Cerebellar cortex (tissue), 1 donor: ENCODE measurements at places on chromosomes 1 and 21.
A peak's percentile ranks its signal among the peaks of the same experiment; 100 is the strongest.

GRCh38 chr1:199357599-199357998, 669.9 kb upstream of the NR5A2 start:
- no peak for DNase-seq

GRCh38 chr1:114632427-114632826, 37.4 kb downstream of the DENND2C start:
- DNase-seq: no peak

- no peak for DNase-seq
Measured at GRCh38 chr1:212396638-212397037, 18.0 kb downstream of the PACC1 start.

DNA sequence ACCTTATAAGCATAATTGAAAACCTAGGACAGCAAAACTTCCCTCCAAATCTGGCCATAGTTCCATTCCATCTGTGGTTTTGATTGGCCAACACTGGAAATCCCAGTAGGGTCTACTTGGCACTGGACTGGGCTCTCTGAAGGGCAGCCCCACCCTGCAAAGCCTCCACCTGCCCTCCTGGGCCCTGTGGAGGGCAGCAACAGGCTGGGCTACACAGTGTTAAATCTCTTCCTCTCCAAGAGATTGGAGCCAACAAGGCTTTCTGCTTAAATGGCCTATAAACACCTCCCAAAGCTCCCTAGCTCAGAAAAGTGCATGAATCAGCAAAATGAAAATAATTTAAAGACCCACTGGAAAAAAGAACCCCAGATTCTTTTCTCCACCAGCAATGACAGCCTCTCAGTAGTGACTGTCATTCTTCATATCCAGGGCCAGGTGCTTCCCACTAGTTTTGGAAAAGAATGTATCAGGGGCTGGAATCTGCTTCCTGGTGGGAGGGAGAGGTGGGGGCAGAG, 58.5 kb downstream of the BEND5 start:
- no peak for DNase-seq

DNA sequence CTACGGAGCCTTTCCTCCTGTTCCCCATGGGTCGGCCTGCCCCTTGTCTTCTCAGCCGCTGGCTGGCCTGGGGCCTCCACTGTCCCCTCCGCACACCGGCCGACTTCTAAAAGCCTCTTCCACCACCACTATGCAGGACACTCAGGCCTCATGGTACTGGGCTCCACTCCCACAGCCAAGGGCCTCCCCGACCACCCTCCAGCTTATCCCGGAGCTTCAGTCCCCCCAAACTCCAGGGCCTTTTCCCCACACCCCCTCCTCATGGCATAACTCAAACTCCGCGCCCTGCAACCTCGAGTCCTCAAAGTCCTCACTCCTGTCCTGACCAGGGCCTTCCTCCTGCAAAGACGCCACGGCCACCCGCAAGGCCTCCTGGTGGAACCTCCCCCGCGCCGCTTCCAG, 2.0 kb downstream of the LRRC41 start:
- no peak for DNase-seq

DNA sequence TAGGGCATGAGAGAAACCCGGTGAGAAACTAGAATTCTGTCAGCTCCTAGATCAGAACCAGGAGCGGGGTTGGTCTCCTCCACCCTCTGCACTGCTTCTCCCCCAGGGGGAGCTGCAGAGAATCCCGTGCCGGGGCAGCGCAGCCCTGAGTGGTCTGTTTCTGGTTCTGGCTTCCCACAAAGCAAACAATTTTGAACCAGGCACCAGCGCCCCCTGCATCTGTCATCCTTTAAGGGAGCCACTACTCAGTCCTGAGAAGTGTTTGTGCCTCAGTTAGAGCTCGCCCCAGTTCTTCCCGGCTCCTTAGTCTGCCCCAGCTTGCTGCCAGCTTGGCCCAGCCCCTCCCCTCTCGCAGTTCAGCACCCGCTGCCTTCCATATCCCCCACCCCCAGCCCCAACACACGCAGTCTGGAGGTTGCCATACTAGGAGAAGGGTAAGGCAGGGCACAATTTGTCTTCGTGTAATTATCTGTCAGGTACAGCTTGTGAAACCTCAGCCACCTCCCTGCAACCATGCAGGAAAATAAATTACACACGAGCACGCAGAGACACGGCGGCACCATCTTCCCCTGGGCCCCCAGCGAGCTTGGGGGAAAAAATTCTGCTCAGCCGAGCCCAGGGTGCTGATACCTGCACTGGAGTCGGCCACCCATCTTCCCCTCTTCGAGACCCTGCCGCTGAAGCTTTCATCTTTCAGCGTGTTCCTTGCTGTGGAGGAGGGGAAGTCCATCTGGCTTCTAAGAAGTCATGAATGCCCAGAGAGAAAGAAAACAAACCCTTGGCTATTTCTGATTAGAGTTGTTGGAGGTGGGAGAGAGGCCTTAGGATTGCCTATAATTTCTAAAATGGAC, 62.6 kb upstream of the CD1D start:
- peak; percentile 40 for DNase-seq

- no peak for DNase-seq
Measured at GRCh38 chr1:178477841-178478240, 18.9 kb downstream of the CLEC20A start.

GRCh38 chr1:57172040-57172439, 206.2 kb upstream of the C8B start:
- DNase-seq: no peak

- peak; percentile 39 for DNase-seq
Measured at GRCh38 chr1:4655674-4656532, 1.5 kb downstream of the AJAP1 start.

DNA sequence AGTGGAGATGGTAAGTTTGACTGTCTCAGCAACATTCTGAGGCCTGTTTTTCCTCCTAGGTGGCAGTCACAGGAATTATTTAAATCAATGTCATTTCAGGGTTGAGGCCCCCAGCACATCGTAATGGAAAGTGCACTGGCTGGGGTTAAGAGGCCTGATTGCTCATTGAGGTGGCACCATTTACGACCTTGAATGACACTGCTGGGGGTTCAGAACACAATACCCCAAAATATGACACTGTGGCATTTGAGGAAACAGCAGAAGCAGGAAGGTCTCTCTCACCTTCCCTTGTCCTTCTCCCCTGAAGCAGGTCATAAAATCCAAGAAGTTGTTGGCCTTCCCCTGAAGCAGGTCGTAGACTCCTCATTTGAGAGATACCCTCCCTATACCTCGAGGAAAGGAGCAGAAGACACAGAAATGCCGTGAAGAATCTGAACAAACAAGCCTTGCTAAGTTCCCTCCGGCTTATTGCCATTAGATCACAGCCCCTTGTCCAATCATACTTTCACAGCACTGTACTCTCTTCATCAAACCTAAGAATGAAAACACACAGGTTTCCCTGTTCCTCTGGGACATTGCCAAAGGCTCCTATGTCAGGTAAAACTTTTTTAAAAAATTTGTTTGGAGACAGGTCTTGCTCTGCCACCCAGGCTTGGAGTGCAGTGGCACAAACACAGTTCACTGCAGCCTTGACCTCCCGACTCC, 71.3 kb downstream of the S1PR1 start:
- DNase-seq: no peak

DNA sequence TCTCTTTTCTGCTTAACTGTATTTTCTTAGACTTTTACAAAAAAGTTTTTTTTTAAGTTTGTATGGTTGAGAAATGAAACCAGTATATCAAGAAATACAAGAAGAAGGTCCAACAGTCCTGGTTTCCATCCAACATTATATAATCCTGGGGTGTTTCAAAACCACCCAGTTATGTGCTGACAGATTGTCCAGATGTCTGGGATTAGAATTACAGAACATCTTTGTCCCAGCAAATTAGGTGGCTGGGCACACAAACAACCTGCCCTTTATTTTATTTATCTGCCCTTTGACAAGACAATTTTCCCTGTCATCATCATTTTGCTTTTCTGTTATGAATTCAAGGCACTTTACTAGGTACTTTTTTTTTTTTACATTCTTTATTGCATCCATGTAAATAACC, 622.1 kb downstream of the PLPP3 start:
- no peak for DNase-seq

GRCh38 chr1:244118109-244118761, 67.2 kb downstream of the ZBTB18 start:
- DNase-seq: peak; percentile 59

DNA sequence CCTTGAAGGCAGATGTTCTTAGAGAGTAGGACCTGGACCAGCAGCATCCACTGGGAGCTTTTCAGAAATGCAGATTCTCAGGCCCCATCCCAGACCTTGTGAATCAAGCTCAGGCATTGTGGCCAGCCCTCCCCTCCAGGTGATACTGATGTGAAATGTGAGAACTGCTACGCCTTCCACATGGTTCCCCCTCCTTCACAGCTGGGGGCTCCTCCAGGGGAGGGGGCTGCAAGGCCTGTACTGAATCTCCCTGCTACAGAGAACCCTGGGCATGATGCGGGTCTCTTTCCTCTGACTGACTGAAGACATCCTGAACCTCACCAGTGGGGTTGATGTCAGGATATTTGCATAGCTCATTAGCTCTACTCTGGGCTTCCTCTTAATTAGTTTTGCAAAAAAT, 141.8 kb upstream of the CSF3R start:
- DNase-seq: no peak

DNA sequence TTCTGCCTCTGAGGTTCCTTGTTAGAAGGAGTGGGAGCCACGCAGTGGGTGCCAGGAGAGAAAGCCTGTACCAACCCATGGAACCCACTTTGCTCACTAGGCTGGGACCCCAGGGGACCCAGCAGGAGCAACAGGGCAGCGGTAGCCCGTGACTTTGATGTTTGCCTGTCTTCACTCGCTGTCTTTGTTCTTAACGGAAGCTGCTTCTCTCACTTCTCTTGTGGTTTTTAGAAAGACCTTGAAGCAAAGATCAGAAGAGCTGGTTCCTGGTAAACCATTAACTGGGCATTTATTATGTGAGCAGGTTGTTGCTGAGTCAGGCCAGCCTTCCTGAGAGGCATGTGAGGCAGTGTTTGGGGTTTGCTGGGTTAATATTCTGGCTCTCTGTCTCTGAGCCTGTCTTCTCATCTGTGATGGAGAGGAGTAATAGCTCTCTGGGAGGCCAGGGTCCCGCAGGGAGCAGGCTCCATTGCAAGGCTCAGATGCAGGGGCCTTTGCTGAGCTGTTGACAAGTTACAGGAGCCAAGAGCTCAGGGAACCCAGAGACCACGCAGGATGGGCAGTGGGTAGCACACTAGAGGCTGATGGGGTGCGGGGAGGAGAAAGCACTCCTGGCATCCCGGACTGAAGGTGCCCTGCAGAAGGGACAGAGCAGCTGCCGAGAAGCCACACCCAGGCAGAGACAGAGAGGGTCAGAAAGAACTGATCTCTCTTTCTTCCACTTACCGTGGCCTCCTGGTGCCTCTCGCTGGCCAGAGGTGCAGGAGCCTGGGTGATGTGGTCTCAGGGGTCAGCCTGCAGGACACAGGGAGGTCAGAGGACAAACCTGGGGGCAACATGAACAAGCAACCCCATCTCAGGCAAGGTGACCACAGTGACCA, 367.5 kb upstream of the C1orf174 start:
- no peak for DNase-seq

DNA sequence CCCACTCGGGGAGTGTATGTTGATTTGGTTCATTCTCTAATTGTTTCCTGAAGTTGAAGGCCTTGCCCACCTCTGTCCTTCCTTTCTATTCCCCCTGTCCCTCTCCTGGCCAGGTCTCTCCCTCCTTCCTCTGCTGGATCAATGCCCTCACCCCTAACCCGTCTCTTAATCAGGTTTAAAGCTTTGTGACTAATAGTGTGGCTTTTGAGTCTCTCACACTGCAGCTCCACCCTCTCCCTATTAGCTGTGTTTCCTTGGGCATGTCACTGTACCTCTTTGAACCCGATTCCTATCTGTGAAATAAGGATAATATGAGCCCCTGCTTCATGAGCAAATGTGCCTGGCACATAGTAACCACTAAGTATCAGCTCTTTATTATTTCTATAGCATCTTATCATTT, 20.5 kb downstream of the AHDC1 start:
- DNase-seq: no peak

- DNase-seq: no peak
Measured at GRCh38 chr1:225735252-225736149, 42.1 kb upstream of the SRP9 start.

- DNase-seq: no peak
Measured at GRCh38 chr1:195278644-195279043, 1329.6 kb downstream of the KCNT2 start.

- DNase-seq: no peak
Measured at GRCh38 chr1:192702212-192702902, 66.4 kb downstream of the RGS13 start.

GRCh38 chr1:205452933-205453332, 2.9 kb downstream of the BLACAT1 start:
- DNase-seq: peak; percentile 28

- DNase-seq: no peak
Measured at GRCh38 chr1:230641900-230642262, 400 bp upstream of the COG2 start.

DNA sequence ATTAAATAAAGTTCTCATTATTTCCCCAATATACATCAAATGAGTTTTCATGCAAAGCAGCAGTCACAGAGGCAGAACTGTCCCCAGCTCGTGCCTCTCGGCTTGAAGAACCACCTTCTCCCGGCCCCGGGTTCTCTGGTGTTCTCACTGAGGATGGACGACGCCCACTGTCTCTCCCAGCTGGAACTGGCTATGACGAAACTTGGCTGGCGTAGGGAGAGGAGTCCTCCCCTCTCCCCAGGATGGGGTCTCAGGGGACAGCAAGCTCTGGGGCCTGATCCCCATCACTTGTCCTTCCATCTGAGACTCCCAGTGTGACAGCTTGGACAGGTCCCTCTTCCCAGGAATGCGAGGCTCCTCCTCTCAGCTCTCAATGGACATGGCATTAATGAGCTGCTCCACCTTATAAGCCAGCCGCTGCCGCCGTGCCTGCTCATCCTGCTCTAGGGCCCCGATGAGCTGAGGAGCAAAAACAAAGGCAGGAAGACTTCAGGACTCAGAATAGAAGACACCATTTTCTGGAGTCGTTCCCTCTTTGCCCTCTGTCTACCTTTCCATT, 116.0 kb upstream of the CD34 start:
- DNase-seq: no peak

GRCh38 chr1:86621286-86621685, 74.4 kb downstream of the CLCA4 start:
- no peak for DNase-seq

GRCh38 chr1:245319094-245319493, 164.3 kb downstream of the KIF26B start:
- no peak for DNase-seq

DNA sequence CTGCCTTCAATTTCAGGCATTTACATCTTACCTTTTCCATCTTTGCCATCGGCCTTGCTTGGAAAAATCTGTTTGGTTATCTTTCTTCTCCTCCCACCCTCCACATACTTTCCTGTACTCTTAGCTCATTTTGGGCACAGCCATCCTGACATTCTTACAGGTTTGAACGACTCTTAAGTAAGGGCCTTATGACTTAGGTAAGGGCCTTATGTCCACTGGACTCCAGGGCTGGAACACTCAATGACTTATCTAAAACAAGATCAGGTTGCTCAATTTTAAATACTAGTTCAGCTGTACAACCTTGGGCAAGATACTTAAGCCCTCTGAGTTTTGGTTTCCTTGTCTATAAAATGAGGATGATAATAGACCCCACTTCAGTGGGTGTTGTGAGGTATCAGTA, 40.9 kb downstream of the C1orf21 start:
- no peak for DNase-seq

GRCh38 chr1:118767971-118768370, 220.2 kb downstream of the TBX15 start:
- no peak for DNase-seq

GRCh38 chr21:36004441-36004840, 55.9 kb downstream of the SETD4 start:
- DNase-seq: no peak

GRCh38 chr1:36070349-36070748, 13.5 kb upstream of the TEKT2 start:
- DNase-seq: no peak

- no peak for DNase-seq
Measured at GRCh38 chr21:35037384-35037765, 11.7 kb downstream of the RUNX1 start.

GRCh38 chr1:209667708-209668107, 7.5 kb upstream of the G0S2 start:
- no peak for DNase-seq
